ENCODE measurements at places on chromosomes 12 and 14.

GRCh38 chr12:113837528-113838296 is 128.4 kb downstream of the RBM19 start:
- no peak for DNase-seq

GRCh38 chr12:51976376-51977160 is 25.1 kb downstream of the ACVR1B start:
- DNase-seq, result no peak

DNA sequence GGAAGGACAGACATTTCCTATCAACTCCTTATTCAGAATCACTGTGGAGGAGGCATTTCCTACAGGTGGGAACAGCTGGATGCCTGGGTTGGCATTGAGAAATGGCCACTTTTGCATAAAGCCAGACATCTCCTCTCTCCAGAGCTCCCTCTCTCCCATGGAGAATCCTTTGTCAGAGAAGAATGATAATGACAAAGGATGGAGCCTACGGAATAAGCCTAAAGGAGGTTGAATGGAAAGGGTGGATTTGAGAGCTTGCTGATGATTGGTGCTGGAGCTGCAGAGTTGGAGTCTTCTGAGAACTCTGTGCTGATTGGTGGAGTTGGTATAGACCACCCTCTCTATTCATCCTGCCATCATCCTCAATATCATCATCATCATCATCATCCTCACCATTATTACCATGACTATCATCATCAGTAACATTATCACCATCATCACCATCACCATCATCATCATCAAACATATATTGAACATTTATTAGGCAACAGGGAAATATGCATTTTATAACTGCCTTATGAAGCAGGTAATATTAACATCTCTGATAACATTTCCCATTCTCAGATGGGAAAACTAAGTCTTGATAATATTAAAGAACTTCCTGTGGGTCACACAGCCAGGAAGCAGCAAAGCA is 89.2 kb upstream of the HSPB8 start:
- DNase-seq, result no peak

DNA sequence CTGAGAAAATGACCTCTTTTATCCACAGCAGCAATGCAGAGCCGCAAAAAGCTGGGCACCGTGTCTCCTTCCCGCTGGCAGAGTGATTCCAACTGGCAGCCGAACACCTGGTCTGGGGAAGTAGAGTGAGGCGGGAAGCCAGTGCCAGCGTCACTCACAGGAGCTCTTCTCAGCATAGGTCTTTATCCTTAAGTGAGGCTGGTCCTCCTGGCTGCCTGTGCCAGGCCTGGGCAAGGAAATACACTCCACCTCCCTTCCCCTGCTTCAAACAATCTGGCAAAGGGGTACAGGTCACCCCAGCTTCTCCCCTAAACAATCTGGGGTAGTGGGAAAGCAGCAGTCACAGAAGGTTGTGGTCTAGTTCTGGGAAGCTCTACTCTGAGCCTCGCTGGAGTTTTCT is 4.8 kb downstream of the ARHGAP9 start:
- no peak for DNase-seq

DNA sequence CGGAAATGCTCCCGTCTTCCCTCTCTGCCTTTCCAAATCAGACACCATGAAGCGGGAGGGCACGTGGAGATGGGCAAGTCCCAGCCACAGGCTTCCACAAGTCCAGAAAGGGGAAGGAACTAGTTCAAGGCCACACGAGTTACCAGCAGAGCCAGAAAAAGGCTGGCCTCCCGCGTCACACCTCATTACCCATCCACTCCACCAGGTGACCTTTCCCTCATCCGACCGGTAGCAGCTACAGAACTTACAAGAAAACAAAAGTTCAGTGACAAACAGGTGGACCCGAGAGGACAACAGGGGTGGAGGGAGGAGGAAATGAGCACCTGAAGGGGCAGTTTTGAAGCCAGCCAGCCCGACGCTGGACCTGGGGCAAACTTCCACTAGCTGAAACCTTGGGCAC is 46.9 kb downstream of the CHGA start:
- DNase-seq, result peak; percentile 59
